AG04449 (cell line): ENCODE measurements at places on chromosomes 3 and 15.

GRCh38 chr15:77039217-77039533 is 31.7 kb downstream of the TSPAN3 start:
- no peak for DNase-seq

GRCh38 chr3:1019157-1019556 is 73.7 kb upstream of the CNTN6 start:
- no peak for DNase-seq

- DNase-seq, result no peak
Measured at GRCh38 chr15:81223346-81223971, 26.8 kb downstream of the IL16 start.

DNA sequence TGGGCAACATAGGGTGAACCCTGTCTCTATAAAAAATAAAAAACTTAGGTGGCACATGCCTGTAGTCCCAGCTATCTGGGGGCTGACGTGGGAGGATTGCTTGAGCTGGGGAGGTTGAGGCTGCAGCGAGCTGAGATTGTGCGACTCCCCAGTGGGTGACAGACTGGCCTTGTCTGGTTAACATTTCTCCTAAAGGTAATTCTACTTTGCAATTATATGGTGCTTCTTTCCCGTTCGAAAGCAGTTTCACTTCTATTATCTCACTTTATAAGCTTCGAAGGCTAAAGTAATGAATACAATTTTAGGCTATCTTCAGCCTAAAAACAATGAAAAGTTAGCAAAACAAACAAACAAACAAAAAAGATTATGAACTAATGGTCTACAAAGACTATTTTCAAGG is 35.3 kb downstream of the COMMD2 start:
- no peak for DNase-seq

- no peak for DNase-seq
Measured at GRCh38 chr3:39347586-39347876, 18.0 kb downstream of the CCR8 start.

DNA sequence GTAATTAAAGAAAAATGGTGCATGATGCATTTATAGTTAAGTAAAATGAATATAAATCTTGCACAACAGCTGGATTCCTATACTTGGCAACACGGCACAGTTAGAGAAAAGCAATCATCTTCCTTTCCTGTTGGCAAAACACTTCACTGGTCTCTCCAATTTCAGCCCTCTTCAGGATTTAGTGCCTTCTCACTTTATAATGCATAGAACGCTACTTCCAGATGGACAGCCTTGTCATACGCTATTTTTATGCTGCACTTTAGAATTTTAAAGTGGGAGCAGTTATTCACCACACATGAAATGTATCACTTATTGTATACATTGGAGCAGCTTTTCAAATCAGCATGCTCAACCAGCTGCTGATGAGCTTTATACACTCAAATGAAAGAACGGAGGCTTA is 194.4 kb upstream of the GBE1 start:
- no peak for DNase-seq

- no peak for DNase-seq
Measured at GRCh38 chr3:154851644-154852043, 228.5 kb upstream of the MME start.

DNA sequence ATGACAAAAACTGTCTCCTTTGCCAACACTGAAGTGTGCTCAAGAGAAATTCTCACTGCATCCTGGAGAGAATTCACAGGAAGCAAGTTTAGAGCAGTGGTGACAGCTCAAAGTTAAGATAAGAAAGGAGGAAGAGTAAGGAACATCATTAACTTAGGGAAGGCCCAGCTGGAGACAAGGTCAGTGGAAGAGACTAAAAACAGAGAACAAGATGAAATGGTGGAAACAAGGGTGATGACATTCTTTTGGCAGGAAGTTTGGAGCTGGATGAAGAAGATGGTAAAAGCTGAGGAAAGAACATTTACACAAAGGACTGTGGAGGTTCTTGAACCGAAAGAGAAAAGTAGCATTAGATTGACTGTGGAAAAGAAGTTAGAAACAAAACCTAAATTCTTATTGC is 6.7 kb upstream of the SUCLG2 start:
- DNase-seq, result no peak

GRCh38 chr3:163919154-163919553 is 1159.1 kb downstream of the SI start:
- no peak for DNase-seq

DNA sequence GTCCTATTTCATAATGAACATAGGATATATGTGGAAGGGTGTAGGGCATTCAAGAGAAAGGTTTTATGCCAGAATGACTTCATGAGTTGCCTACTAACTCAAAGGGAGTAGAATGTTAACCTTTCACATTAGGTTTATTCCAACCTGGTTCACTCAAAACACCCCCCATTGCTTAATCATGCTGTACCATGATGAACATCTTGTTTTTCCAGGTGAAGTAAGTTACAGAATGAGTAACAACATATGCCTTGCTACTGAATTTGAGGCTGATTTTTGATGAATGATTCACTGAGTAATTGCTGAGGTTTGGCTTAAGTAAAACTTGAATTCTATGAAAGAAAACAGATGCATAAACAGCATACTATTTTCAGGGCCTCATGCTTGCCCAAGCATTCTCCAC is 5.9 kb upstream of the CLDN16 start:
- DNase-seq, result peak; percentile 42

DNA sequence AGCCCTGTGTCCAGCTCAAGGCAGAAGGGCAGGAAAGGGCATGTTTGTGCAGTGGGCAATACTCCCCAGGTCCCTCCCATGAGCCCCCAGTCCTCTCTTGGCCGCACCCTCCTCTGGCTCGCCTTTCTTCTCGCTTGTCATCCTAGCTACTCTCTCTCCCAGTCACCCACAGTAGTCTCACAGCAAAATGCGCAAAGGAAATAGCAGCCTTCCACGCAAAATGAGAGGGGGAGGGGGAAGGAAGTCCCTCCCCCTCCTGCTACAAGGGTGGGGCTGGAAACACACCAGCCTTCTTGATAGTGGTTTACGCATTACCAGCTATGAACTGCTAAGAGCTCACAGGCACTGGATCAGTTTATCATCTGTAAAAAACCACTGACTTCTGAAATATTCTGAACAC is 83.8 kb downstream of the GADL1 start:
- no peak for DNase-seq

- no peak for DNase-seq
Measured at GRCh38 chr3:100975714-100976113, 17.5 kb downstream of the ABI3BP start.

DNA sequence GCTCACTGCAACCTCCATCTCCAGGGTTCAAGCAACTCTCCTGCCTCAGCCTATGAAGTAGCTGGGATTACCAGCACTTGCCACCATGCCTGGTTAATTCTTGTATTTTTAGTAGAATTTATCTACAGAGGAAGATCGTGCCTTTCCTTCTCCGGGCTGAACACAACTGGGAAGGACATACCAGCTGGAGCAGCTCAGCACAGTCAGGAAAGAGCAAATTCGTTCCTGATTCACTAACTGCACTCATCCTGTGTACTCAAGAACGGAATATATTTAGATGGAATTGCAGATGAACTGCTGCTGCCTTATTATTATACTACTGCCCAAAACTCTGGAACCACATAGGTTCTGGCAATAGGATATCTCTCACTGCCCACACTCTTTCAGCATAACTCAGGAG is 27.1 kb upstream of the P4HTM start:
- no peak for DNase-seq

GRCh38 chr15:65365229-65365628 is 12.6 kb downstream of the IGDCC3 start:
- DNase-seq, result no peak

GRCh38 chr15:47415539-47415971 is 301.8 kb upstream of the SEMA6D start:
- DNase-seq, result no peak

- DNase-seq, result no peak
Measured at GRCh38 chr3:107953722-107954121, 137.1 kb downstream of the CD47 start.

- DNase-seq, result no peak
Measured at GRCh38 chr3:167657684-167658225, 4.0 kb upstream of the WDR49 start.

DNA sequence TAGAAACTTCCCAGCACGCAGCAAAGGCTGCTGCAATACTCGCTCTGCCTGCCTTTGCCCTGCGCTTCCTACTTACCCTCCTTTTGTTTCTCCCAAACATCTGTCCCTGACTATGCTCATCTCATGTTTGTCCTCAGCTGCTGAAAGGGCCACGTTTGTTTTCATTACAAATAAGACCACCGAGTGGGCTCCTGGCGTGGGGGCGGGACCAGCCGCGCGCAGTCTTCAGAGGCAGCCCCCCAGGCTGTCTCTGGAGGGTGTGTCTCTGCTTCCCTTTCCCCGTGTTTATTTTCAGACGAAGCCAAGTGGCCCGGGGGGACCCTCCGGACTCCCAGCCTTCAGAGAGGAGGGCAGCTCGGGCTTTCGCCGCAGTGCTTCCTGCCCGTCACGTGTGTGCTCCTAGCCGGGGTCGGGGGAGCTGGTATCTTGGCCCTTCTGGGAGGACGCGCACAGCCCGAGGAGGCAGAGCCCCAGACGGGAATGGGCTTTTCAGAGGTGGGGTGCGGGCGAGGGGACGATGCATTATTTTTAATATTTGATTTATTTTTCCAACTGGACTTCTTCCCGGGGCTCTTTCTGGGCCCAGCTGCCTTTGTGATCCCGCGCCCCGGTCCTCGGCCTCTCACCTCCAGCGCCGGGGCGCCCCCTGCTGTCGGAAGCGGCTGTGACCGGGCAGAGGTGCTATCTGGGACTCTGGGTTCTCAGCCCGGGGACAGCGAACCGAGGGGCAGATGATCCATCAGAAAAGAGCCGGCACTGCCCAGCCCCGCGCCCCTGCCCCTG is 70.0 kb upstream of the CGNL1 start:
- DNase-seq, result no peak

GRCh38 chr3:71707595-71707994 is 17.6 kb downstream of the EIF4E3 start:
- no peak for DNase-seq

DNA sequence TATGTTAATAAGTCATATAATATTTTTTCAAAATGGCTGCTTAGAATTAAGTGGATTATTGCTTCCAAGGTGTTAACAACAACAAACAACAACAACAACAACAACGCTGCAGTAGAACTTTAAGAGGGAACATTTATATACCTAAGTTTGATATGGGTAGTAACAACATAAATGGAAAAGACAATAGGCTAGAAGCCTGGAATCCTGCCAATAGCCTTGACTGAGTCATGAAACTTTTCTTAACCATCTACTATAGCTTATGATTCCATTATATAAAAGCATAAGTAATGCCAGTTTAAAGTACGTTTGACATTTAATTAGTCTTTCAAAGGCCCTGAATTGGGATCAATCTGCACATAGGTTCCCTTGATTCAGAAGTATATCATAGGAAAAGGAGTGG is 31.2 kb downstream of the SATB1 start:
- no peak for DNase-seq

- DNase-seq, result no peak
Measured at GRCh38 chr3:187223799-187224198, 26.5 kb downstream of the RTP1 start.

DNA sequence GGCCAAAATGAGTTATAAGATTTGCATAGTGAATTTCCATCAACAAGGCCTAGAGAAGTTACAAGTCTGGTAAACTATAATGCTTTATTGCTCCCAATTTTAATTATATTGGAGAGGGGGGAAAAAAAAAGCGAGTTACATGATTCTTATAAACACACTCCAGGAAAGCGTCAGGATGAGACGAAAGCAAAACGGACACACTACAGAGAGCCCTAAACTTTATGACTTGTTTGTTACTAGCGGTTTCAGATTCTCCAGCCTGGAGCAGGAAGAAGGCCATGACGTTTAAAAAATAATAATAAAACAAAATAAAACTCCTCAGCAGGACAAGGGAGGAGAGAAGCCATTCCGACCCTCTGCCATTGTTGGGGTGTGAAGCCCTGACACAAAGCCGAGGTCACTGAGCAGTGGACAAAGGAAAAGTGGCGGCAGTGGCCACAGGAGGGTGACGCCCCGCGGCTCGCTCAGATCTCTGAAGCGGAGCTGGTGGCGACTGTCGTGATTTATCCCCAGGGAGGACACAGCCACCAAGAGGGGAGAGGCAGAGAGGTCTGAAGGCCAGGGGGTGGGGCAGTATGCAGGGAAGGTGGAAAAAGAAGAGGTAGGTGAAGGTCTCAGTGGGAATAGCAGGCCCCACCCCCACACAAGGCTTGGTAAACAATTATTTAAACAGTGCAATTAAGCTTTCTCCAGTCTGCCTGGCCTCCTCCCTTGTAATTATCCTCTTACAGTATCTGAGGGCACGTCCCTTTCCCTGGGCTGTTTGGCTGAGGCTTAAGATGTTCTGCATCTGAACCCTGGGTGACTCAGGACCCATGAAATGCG is 45.3 kb downstream of the ADAMTS9 start:
- no peak for DNase-seq

GRCh38 chr3:133169331-133170068 is 131.3 kb downstream of the TMEM108 start:
- DNase-seq, result no peak

DNA sequence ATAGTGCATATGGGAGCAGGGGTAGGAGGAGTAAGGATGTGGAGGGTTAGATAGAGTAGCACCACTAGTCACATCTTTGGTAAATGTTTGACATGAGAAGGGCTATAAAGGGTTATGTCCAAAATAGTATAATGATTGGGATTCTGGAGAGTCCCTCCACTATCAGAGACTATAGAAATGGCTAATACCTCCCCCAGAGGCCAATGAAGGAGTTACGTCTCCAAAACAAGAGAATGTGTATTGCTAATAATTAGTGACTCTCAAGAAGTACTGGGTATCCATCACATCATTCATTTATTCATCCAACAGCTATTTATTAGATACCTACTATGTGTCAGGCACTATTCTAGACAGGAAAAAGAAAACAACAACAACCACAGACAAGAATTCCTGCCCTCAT is 203.7 kb upstream of the UMPS start:
- DNase-seq, result no peak

- DNase-seq, result no peak
Measured at GRCh38 chr15:40944510-40945296, 8.6 kb upstream of the CHAC1 start.

DNA sequence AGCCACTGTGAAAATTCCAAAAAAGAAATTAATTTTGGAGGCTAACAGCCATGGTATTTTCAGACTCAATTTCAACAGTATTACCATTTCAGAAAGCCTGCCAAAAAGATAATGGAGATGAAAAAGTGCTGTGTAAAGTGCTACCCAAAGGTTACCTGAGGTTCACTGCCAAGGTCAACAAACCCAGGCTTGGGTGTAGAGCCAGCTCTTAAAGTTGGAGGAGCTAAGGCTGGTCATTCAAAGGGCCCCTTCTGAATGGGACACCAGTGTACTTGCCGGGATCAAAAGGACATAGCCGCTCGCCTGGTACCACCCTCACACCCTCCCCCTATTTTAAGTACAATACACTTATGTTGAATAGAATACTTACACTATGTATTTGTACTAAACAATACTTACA is 64.5 kb downstream of the ETV5 start:
- no peak for DNase-seq

DNA sequence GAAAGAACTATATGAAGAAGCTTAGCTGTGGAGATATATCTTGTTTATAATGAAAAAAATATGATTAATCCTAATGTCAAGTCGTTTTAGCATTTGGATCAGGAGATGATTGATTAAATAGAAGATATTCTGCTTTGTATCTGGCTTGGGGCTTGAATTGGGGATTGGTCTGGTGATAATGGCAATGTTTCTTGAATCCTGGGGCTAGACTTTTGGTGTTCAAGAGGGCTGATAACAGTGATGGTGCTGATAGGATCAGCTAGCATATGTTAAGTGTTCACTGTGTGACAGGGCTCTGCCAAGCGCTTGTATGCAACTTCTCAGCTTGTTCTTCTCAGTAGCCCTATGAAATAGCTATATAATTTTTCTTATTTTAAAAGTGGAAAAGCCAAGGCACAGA is 20.2 kb downstream of the CNOT10 start:
- DNase-seq, result no peak

GRCh38 chr3:37601832-37602231 is 259.8 kb upstream of the CTDSPL start:
- DNase-seq, result no peak
